ENCODE measurements at places on chromosomes 16 and 17.

- no peak for DNase-seq
Observed at GRCh38 chr17:77867308-77867781, 91.2 kb upstream of the TNRC6C start.

GRCh38 chr16:4688674-4689045 is 4.7 kb upstream of the NUDT16L1 start:
- no peak for DNase-seq

DNA sequence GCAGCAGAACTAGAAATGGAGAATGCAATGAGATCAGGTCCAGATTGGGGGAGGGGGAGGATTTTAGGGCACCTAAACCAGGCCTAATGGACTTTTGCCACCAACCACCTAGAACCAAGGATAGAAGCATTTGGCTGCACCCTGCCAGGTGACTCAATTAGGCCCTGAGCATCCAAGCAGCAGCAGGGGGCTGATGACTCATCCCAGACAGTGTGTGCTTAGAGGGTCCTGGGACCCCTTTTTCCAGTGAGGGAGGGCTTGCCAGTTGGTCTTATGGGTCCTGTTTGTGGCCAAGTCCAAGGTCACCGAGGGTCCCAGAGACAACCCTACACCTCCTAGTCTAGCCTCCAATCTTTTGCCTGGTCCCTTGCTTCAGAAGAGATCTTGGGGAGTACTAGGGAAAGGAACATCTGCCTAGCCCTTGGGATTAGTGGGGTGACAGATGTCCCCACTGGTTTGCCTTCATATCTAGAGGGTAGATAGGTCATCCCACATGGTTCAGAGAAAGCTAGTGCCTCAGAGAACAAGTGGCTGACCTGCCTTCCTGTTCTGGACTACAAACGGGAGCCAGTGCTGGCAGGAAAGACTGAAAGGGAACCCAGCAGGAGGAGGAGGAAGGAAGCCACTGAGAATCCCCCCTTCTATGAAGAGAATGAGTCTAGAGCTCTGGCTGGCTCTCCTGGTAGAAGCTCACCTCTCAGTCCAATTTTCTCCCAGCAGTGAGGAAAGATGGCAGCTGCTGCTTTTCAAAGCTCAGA is 1.6 kb upstream of the TBKBP1 start:
- DNase-seq = no peak

- no peak for DNase-seq
Observed at GRCh38 chr17:36095992-36096391, 6.0 kb upstream of the CCL3 start.
